Fibroblast of skin of back (primary cell): ENCODE measurements at places on chromosomes 7 and 10.
A peak's percentile ranks its signal among the peaks of the same experiment; 100 is the strongest.

DNA sequence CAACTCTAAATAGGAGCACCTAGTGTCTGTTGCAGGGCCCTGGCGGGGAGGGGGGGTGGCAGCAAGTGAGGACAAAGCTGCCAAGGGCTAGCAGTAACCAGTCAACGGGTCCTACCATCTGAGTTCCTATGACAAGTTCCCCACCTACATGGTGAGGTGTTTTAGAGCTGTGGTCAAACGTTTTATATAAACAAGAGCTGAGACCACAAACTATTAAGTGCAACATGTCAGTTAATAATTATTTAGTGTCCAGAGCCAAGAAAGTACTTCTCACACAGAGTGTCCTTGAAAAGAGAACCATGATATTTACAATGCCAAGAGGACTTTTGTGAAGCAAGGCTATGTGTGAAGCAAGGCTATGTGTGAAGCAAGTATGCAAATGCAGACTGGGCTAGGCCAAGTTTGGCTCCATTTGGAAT, 434.7 kb downstream of the TNS3 start:
- no peak for DNase-seq

- DNase-seq = no peak
Measured at GRCh38 chr7:22833113-22833855, 10.6 kb upstream of the TOMM7 start.

- peak; percentile 75 for DNase-seq
Measured at GRCh38 chr10:58734116-58734515, 221.4 kb downstream of the BICC1 start.

DNA sequence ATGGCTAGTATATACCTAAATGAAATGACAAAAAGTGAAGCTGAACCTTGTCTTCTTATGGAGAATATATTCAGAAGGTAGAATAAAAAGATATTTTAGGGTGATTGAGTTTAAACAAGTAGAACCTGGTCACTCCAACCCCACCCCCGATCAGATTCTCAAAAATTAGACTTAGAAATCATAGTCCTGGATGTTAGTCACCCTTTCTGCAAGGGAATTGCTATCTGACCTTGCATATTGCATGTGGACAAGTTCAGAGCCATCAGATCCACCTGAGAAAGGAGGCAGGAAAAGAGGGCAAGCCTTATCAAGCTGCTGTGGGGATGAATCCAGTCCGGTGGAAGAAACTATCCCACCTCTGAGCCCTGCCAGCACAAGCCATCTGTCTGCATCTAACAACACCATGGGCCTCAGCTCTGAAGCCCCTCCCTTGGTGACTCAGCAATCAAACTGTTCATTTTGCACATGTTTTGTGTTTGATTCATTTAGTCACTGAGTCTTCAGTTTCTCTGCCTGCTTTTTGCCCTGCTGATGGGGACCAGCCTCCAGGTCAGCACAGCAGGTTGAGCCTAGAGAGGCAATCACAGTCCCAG, 727.3 kb downstream of the AUTS2 start:
- DNase-seq = peak; percentile 87

- peak; percentile 83 for DNase-seq
Measured at GRCh38 chr10:33952692-33953360, 618.4 kb upstream of the NRP1 start.

- peak; percentile 86 for DNase-seq
Measured at GRCh38 chr10:5563991-5564536, 39.3 kb downstream of the CALML3 start.
